Mesenchymal stem cell (in vitro differentiated cells and primary cell): ENCODE measurements at places on chromosomes 3 and 15.

- DNase-seq: no peak
Observed at GRCh38 chr15:78714890-78715289, 73.9 kb upstream of the CHRNB4 start.

- peak; percentile 97 for DNase-seq
Observed at GRCh38 chr3:30511524-30512251, 94.7 kb upstream of the TGFBR2 start.

GRCh38 chr15:51087513-51087912, 7.2 kb downstream of the TNFAIP8L3 start:
- DNase-seq: no peak

DNA sequence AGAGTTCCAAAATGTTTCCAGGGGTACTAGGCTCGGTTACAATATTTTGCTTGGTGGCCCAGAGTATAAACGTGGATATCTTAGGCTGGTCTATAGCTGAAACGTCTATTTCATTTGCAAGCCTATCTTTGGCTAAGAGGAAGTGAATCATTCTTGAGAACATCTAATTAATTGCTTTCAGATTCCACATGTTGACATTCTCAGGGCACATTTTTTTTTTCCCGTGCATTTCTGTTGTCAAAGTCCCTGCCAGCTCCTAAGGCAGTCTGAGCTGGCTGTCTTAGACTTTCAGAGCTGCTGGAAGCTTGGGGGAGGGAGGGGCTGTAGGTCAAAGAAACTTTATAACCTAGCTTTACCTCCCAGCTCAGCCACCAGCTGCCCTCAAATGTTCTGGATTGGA, 23.2 kb upstream of the LAMP3 start:
- peak; percentile 78 for DNase-seq

GRCh38 chr15:83380682-83381081, 66.5 kb upstream of the SH3GL3 start:
- peak; percentile 35 for DNase-seq

DNA sequence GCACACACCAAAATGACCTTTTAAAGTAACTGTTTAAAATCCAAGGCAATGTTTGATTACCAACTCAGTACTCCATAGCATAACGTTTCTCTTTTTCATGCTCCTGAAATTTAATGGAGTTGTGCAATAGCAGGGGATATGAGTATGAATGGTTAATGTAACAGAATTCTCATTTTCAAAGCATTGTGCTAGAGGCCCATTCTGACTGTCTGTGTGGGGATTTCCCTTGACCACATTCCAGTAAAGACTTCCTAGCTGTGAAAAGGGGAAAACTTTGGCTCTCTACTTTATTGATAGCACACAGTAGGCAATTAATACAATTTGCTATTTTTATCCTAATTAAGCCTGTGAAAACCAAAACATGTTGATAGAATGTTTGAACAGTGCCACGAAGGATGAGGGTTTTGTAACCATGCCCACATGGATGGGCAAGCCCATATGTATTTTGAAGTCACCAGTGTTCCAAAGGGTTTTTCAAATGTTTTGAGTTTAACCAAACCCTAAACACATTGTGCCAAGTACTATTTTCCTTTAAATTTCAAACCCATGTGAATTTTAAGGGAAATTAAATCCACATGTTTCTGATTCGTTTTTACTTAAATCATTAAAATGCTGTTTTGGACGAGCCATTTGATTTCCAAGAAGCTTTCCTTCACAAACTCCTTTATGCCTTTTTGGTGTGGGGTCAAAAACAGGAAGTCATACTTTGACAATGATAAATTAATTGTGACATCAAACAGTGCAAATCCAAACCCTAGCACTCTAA, 261.2 kb downstream of the SHOX2 start:
- DNase-seq: no peak

- peak; percentile 87 for DNase-seq
Observed at GRCh38 chr15:38217191-38217595, 35.4 kb upstream of the SPRED1 start.

GRCh38 chr3:37862219-37862902, 681 bp downstream of the CTDSPL start:
- DNase-seq: peak; percentile 80

DNA sequence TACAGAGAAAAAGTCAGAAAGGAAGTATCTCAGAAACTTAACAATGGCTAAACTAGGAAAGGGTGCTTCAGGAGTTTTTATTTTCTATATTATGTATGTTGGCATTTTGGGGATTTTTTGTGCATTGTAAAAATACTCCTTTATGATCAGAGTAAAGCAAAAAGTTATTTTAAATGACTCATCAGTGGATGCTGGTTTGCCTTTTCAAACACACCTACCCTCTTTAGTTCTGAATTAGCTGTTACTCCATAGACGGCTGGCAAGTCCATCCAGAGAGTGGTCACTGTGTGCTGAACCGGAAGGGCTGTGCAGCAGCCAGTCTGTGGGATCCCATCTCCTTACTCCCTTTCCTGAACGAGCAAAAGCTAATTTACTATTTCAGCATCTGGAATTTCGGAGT, 942 bp downstream of the CCR9 start:
- DNase-seq: no peak

DNA sequence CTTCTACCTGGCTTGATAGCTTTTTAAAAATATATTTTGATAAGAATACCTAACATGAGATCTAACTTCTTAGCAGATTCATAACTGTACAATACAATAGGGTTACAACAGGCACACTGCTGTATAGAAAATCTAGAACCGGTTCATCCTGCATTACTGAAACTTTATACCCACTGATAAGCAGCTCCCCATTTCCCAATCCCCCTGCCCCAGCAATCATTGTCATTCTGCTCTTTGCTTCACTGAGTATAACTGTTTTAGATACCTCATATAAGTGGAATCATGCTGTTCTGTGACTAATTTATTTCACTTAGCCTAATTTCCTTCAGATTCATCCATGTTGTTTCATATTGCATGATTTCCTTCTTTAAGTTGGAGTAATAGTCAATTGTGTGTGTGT, 906.0 kb downstream of the GBE1 start:
- no peak for DNase-seq

DNA sequence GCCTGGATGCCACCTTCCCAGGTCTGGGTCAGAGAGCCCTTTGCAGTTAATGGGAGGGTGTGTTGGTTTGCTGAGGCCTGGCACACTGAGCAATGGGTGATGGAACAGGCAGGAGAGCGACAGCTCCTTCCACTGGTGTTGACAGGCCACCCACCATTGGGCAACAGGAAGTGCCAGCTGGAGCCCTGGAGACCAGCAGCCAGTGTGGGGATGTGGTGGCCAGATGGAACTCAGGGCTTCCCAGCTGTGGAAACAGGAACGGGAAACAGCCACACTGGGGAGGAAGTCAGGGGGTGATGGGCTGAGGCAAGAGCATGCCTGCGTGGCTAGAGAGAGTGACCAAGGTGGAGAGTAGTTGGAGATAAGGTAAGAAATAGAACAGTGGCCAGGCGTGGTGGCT, 9.3 kb downstream of the PSTPIP1 start:
- DNase-seq: no peak

DNA sequence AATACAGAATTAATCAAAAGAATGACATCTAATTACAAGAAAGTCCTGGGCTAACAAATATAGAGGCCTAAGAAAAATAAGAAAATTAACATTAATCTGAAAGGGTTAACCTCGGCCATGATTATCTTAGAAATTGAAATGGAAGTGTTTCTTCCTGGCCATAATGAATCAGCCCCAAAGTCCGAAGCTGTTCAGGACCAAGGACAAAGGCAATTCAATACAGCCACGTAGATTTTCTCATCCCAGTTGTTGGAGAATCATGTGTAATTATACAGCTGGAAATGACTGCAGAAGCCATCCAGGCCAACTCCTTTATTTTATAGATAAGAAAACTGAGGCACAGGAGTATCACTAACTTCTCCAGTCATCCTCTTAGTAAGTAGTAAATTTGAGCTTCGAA, 38.0 kb upstream of the GBE1 start:
- no peak for DNase-seq

DNA sequence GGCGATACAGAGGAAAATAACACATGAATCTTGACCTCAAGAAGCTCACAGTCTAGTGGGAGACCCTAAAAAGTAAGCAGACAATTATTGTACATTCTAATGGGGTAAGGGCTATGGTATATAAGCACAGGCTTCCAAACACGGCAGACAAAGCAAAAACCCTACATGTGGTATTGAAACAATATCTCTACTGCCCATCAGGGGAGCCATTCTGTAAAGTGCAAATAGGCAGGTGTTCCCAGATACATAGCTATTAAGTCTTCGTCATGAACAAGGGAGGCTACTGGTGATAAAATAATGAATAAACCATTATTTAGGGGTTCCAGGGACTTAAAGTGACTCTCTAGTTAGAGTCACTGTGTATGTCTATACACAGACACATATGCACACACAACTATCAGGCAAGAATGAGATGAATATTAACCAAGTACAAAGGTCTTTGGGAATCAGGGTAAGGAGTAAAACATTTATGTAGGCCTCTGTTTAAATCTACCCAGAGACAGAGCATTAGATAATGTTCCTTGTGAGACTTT, 38.7 kb upstream of the ASB14 start:
- DNase-seq: no peak

- no peak for DNase-seq
Observed at GRCh38 chr15:92914103-92914499, 14.0 kb downstream of the CHD2 start.

DNA sequence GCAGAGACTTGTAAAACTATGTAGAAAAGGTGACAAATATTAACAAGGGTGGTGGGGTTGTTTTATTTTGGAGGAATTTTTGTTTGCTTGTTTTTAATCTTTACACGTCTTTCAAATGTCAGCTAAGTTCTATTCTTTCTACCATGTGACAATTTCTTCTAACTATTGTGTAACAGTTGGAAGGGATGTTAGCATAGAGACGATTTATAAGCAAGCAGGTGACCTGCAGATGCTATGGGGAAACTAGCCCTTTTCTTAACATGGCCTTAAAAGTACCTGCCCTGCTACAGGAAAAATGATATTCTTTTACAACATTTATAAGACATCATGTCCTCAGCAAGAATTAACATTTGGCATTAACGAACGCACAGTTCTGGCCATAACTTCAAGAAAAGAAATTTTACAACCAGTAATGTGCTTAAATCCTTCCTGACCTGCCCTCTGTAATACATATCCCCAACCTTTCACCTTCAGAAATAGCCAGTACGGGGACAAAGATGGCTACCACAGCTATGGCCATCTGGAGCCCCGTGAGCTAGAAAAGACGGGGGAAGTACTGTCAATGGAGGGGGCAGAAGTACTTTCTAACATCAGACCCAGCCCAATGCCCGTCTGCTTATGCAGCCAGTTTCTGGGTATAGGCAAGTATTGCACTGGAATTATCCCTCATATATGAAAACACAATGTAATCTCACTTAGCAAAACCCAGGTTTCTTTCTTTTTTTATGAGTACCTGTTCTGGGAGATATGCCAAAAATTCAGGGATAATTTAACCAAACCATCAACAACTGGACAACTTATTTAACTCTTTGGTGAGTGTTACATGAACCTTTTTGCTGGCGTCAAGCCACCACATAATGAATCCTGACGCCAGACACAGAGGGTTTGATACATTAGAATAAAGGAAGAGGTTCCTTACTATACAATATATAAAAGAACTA, 67.7 kb upstream of the NR2F2 start:
- no peak for DNase-seq

DNA sequence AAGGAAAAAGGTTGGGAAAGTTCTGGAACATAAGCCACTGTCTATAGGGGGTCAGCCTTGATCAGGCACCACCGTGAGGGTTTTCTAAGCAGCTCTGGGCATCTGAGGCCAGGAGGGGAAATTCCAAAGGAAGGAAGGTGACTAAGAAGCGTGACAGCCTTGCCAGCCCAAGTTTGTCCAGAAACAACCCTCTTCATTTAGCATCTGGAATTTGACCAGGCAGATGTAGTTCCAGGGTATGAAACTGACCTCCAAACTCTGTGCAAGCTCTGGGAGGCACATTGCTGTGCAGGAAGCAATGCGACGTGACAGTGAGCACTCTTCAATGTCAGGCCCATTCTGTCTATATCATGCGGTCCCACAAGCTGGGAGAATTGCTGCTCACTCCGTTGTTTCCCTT, 85.4 kb upstream of the TPM1 start:
- peak; percentile 43 for DNase-seq

- DNase-seq: peak; percentile 44
Observed at GRCh38 chr3:89521328-89521727, 413.9 kb downstream of the EPHA3 start.

DNA sequence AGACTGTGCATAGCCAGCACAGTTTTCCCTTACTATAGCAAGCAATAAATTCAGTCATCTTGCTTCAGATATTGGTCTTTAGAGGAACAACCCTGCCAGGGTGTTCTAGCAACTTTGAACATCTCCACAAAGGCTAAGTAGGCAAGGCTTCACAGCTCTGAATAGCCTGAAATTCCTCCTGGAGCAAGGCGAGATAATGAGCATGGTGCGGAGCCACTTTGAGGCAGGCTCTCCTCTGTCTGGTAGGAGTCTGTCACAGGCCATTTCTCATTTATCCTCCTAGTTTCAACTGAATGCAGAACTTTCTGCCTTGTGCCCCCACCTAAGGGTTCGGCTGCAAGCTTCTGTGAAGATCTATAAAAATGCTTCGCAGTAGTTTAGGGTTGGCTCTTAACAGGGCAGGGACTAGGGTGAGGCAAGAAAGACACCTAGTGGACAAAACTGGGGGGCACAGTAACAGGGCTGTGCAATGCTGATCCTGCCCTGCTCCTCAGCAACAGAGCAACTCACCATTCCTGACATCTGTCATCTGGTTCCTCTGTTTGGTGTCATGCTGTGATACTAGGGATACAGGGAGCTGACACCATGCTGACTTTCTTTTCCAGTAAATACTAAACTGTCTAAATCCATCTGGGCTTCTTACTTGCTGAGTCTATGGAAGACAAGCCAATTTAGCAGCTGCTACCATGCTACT, 16.6 kb upstream of the EHHADH start:
- peak; percentile 15 for DNase-seq
